HCEC 1CT (cell line): ENCODE measurements at places on chromosomes 4 and X.

GRCh38 chr4:90127706-90128345, 632 bp downstream of the CCSER1 start:
- DNase-seq = no peak

- DNase-seq = no peak
Measured at GRCh38 chr4:115117651-115118050, 4.2 kb upstream of the NDST4 start.

DNA sequence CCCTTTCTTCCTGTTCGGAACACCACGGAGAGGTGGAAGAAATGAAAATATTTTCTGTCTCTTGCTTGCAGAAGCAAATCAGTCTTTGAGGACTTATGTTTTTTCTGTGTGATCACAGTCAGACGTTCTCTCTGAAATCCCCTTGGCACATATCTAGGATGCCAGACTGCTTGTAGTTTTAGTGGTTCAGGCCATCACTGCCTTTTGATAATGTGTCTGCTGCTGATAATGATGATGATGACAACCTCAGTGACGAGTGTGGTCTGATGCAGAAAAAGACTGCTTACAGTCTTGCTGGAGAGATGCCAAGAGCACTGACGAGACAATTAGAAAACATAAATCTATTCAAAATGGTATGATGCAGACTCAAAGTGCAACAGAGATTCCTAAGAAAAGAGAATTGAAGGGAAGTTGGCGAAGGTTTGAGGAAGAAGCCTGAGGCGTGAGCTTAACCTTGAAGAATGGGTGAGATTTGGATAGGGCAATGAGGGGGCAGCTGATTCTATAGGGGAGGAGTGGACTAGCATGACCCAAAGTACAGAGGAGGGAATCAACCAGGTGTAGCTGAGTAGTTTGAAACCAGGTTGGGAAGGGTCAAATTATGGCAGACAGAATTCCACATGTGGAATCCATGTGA, 7.9 kb downstream of the RAB33A start:
- no peak for DNase-seq

DNA sequence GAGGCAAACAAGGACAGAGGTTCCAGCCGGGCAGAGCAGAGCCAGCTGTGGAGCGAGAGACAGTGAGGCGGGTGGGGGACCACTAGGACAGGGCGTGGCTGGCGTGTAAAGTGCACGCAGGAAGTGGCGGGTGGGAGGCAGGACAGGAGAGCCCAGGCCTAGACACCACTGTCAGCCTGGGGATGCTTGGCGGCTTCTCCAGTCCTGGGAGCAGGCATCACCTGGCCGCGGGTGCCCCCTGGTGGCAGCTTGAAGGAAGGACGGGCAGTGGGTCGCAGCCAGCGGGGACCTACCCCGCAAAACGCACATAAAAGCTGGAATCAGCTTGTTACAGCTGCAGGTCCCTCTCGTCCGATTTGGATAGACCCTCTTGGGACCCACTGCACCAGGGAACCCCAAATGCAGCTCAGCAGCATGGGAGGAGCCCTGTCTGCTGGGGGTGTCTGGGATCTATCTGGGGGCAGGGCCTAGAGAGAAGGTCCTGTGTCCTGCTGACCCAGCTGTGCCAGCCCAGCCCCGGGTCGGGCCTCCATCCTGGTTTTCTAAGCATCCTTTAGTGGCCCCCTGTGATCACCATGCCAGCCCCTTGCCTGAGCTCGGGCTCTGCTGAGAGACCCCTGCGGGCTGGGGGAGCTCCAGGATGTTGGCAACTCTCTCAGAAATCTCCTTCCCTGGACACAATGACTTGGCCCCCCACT, 57.7 kb downstream of the WFS1 start:
- peak; percentile 31 for DNase-seq

GRCh38 chrX:54495814-54496516, at the start of gene FGD1:
Gene FGD1, minus strand, starts transcription at chrX:54496234. Its CDS starts 802 bp downstream, at chrX:54495432.
- DNase-seq = peak; percentile 53

- DNase-seq = peak; percentile 56
Measured at GRCh38 chrX:13180807-13181206, 136.4 kb upstream of the FAM9C start.

DNA sequence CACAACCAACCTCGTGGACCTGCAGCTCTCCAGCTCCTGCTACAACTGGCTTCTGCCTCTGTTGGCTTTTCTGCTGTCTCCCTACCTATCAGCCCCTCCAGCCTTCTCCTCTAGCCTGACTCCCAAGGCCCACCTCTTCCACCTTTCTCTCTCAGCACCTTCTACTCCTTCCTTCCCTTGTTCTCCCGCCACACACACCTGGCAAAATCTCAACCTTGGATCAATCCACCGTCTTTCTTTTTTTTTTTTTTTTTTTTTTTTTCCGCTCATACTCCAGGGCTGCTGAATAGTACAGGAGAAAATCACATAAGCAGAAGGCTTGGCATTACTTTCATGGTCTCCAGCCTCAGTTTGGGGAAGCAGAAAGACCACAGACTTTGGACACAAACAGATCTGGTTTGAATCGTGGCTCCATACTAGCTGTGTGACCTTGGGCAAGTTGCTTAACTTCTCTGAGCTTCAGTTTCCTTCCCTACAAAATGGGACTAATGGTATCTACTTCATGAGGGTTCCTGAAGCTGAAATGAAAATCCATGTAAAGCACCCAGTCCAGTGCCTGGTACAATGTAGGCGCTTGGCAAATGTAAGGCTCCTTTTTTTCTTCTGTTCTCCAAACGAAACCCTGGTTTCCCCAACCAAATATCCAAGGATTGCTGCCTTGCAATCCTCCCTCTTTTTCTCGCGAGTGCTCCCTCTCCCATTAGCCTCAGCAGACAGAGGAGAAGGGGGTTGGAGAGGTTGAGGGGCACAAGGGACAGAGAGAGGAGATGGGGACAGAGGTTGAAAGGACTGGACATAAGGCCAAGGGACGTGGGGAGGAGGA, 1.7 kb downstream of the FGD1 start:
- DNase-seq = peak; percentile 1

GRCh38 chr4:168646001-168646768, 149.3 kb downstream of the PALLD start:
- no peak for DNase-seq

DNA sequence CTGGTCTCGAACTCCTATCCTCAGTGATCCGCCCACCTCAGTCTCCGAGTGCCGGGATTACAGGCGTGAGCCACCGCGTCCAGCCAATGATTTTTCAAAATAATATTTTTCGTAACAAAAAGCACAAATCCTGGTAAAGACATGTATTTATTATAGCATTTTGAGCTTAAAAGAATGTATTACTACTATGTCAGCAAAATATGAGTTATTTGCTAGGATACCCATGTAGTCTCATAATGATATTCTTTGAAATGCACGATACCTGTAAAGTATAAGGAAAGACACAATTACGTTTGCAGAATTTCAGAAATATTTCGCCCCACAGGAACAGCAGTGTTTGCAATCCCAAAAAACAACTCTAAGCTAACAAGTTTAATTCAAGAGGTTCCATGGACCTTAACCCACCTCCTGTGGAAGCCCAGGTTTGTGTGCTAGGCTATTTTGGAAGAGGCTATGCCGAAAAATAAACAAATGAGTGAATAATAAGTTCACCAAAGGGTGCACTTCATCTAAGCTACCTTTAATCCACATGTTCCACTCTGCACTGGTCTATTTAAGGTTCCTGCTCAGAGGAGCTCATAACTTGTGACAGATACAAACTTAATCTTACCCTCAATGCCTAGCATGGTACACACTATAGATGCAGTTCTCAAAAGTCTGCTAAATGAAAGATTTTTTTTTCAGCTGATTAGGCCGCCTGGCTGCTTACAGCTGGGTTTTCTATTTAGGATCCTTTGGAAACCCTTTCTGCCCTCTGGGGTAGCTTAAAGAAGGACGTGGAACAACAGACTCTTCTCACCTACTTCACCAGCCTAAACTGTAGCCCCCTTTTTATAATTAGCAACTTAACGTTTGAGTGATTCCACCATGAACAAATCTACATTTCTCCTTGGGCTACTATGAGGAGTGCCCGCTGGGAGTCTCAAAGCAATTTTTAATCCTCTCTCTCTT, 5.0 kb downstream of the FRYL start:
- DNase-seq = no peak

- peak; percentile 71 for DNase-seq
Measured at GRCh38 chr4:40316333-40316781, 18.8 kb upstream of the CHRNA9 start.

DNA sequence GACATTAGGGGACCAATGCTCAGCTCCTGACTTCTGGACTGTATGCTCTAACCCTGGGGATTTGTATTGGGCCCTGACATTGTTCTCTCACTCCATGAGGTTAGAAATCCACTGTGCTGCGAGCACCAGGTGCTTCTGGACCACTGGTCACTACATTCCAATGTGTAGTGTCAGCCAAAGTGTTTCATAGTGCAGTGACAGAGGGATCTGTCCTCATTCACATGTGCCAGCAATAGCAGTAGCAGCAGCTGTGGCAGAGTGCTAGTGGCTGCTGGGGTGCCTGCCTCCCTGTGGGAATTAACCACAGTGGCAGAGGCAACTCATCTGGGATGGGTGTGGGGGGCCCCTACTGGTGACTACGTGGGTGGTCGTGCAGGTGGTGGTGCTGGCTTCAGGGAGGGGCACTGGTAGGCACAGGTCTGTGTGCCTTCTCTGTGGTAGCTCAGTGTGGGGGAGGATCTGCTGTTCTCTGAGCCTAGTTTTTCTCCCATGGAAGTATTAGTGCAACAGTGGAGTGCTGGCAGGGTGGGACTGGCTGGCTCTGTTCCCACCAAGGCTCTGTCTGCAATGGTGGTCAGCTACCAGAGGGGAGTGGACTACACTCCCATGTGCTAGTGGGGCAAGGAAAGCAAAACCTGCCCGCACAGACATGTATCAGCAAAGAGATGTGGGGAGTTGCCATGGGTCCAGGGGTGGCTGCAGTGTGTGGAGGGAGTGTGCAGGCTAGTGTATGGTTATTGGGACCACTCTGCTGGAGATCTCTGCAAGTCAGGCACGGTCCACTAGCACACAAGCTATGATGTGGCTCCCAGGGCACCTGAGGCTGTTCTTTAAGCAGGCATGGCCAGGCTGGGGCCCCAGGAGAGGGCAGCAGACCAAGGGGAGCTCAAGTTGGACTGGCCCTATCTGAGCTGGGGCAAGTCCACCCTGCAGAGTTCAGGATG, 78.5 kb downstream of the SCLT1 start:
- DNase-seq = no peak

GRCh38 chr4:54539500-54540029, 118.2 kb upstream of the KIT start:
- no peak for DNase-seq

- peak; percentile 3 for DNase-seq
Measured at GRCh38 chr4:179196511-179196910, 1754.3 kb upstream of the AGA start.

DNA sequence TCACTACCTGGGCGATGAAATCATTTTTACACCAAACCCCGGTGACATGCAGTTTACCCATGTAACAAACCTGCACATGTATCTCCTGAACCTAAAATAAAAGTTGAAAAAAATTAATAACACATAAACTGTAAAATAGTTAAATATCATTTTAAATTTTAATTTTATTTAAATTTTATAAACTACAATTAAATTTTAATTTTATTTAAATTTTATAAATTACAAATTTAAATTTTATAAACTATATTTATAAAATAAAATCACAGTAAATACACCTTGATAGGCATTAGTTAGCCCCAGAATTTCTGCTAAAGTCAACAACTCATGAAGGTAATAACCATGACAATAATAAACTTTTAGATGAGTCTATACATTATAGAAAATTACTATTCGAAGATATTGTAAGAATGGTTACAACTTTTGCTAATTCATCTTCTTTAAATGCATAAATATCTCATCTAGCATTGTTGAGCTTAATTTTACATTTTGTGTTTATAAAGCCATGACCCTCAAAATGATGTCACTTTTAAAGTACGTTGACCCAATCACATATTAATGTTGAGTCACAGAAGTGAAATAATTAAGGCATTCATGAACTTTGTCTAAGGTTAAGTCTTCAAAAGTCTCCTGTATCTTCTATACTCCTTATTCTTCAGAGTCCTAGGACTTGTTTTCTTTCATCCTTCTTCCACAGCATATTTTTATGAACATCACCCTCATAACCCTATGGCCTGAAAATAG, 755.8 kb upstream of the LCORL start:
- DNase-seq = no peak

GRCh38 chr4:68494688-68495087, 47.4 kb downstream of the TMPRSS11E start:
- no peak for DNase-seq

DNA sequence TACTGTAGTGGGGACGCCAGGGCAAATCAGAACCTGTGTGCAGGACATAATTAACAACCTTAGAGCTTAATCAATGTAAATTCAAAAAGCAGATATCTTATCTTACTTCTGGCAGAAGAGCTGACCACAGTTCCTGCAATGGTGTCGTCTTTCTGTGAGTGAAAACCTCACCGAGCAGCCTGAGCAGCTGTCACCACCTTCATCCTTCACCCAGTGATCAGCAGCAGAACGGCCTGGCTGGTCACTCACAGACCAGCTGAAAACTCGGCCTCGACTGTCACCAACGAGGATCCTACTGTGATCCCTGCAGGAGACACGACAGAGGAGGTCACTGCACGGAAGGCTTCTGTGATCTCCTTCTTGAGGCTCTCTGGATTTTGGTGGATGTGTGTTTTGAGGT, 94.2 kb downstream of the CDS1 start:
- DNase-seq = no peak

GRCh38 chr4:125704726-125705125, 390.0 kb downstream of the FAT4 start:
- peak; percentile 32 for DNase-seq

DNA sequence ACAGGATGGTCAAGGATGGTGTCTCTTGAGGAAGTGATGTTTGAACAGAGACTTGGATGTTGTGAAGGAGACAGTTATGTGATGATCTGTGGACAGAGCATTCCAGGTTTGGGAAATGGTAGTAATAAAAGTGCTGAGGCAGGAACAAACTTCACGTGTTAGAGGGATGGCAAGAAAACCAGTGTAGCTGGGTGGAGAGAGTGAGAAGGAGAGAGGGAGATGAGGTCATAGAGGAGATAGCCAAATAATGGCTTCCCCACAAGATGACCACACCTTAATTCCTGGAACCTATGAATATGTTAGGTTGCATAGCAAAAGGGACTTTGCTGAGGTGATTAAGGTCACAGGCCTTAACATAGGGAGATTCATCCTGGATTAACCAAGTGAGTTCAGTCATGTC, 75.6 kb upstream of the GPR50 start:
- no peak for DNase-seq

- no peak for DNase-seq
Measured at GRCh38 chr4:2908686-2909085, 54.5 kb downstream of the NOP14 start.
